ENCODE measurements at places on chromosomes 4 and X. TPM values are rescaled to one million over a fixed set of nuclear protein-coding genes. Genes with fewer than 3 reads are reported as not detected.

DNA sequence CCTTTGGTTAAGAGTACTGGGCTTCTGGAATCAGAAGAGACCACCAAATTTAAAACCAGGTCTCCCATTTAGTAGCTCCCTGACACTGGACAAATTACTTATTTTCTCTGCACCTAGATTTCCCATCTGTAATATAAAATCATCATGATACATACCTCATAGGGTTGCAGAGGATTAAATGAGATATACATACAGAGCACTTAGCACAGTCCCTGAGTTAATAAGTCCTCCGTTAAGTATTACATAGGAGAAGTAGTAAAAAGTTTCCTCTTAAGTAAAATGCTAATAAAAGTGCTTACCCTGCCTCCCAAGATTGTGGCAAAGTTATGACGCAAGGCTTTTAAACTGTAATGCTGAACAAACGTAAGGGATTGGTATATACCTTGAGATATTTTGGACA, 539 bp upstream of the CHIC1 start:
- no peak for DNase-seq

GRCh38 chr4:75985116-75985515, 5.6 kb downstream of the SDAD1 start:
- no peak for DNase-seq

- no peak for DNase-seq
Measured at GRCh38 chr4:182240161-182241130, 2.8 kb upstream of the TENM3 start.

- no peak for DNase-seq
Measured at GRCh38 chrX:47452112-47452511, 30.9 kb downstream of the ZNF41 start.

DNA sequence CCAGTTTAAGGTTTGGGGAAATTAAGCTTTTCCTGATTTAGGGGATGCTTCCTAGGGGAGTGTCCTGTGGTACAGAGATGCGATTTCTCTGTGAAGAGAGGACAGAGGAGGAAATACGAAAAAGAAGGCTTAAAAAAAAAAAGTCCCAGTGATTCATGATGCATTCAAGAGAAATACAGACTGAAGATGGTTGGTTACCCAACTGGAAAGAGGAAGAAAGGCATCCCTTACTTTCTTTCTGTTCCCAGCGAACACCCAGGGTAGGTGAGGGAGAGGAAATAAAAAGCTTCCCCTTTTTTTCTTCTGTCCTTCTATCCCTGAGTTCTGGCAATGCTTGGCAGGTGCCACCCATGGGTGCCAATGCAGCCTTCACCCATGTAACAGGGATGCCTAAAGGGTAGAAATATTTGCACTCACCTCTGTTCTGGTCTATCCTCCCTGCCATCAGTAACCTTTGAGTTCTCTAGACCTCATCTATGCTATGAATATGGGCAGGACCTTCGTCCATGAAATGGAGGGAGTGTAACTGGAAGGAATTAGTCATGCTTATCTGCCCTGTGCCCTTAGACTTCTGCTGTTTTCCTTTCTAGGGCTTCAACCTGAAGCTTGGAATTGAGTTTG, 230.1 kb upstream of the GALNTL6 start:
- DNase-seq = no peak

- no peak for DNase-seq
Measured at GRCh38 chr4:159543831-159544230, 441.0 kb downstream of the RAPGEF2 start.

DNA sequence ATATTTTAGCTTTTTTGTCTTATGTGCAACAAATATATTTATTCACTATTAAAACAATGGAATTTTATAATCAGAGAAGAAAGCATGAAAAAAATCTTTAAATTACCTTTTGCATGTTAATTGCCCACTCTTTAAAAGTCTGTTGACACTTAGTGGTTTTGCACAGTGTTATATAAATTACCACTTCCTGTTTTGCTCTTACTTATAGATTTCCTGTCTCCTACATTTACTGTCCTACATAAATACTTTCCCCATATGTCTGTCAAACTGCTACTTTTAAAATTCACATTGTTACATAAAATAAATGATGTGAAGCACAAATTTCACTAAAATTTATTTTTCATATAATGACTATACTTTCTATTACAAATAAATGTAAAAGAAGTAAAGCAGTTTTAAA, 161.1 kb upstream of the NDST4 start:
- no peak for DNase-seq

DNA sequence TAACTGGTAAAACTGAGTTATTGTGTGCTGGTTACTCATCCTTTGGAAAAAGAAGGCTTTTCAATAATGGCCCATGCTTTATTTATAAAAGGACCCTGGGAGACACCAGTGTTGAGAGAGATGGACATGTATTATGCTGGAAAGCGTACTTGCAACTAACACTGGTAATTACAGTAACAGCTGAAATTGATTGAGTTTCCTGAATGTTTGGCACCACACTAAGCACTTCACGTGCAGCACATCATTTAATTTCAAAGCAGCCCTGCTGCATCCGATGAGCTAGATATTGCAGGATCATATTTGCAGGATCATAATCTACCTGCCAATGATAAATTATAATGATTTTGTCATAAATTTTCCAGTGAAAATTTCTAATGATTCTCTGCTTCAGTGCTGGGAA, 81.5 kb downstream of the QRFPR start:
- DNase-seq = no peak

DNA sequence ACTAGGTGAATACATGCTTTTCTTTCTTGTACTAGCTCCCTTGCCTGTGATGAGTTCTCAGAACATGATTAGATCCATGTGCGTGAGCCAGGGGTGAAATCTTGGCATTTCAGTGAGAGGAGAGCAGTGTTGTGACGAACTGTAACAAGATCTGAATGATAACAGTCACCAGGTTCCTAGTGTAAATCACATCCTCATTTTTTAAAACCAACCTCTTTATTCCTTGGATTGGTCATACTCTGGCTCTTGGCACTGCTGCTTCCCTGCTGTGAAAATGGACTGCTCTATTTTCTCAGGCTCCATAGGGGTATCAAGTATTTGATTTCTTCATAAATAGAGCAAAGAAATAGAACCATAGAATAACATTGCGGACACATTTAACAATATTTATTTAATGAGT, 206.3 kb downstream of the SLC4A4 start:
- no peak for DNase-seq

DNA sequence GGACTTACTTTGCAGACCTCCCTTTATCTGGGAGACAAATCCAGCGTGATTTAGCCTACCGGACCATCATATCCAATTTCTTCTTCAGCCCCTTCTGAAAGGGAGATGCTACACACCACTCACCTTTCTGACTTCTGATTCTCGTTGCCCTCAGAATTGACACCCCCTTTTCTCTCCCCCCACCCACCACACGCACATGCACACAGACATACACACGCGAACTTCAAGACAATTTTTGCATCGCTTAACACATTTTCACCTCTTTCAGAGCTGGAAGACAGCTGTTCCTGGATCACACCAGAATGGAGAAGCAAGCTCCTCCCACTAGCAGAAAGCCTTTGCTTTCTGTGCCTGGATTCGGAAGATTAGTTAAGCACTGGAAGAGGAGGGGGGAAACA, 1.0 kb upstream of the SNCA start:
- DNase-seq = no peak

DNA sequence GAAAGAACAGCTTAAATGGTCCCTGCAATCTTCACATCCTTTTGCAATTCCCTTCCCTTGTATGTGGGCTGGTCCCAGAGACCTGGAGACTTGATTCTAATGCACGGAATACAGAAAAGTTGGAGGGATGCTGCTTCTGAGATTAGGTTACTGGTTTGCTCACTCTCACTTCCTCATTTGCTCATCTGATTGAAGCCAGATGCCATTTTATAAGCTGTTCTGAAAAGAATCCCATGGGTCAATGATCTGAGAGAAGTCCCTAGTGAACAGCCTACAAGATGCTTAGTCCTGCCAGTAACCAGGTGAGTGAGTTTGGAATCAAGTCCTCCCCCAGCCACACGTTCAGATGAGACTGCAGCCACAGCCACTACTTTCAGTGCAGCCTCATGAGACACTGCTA, 35.9 kb downstream of the MAGEA1 start:
- no peak for DNase-seq

GRCh38 chr4:152643153-152644035, 36.4 kb downstream of the TMEM154 start:
- no peak for DNase-seq

DNA sequence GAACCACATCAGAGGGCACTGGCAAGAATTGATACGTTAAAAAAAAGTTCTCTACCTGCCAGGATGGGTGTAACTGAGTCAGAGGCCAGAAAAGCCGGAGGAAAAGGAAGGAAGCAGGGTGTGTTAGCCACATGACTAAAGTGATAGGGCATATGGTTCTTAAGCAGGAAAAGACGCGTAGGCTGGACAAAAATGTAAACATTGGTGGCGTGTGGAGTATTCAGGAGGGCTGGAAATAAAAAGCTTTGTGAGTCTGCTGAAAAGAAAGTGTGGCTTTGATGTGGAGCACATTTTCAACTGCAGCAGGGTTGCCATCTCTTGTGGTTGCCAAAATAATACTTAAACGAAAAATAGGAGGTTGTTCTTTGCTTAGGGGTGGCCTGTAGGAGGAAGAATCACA, 186.5 kb upstream of the RPL34 start:
- DNase-seq = no peak

- DNase-seq = no peak
Measured at GRCh38 chr4:83993774-83994173, 457.9 kb downstream of the GPAT3 start.

- DNase-seq = no peak
Measured at GRCh38 chrX:118211891-118212816, 95.5 kb upstream of the KLHL13 start.

GRCh38 chr4:165308166-165308565, 19.3 kb upstream of the MSMO1 start:
- no peak for DNase-seq

DNA sequence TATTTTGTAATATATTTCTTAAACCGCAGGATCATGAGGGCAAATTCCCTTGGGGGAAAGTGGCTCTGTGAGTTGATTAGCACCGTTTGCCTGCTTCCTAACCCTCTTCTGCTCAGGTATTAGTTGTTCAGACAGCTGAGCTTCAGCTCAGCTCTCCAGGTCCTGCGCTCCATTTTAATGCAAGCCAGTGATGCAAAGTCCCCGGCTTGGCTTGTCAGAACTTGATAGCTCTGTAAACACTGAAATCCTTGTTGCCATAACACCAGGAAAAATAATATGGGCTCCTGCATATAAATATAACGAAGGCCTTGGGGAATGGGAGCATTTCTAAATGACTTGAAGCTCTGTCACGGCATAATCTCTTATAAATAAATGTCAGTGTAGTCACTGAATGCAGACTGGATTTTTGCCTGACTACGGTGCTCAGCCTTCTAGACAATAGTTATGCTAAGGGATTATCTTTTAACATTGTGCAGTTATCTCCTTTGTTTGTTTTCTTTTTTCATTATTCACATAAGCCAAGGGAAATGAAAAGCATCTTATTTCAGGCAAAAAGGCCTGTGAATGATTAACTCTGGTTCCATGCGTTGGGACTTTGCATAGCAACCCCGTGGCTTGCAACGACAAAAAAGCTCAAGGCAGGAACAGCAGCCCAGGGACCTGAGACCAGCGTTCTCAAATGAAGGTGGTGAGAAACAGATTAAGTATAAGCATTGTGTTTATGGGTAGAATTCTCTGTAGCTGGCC, 253.2 kb downstream of the SPRY1 start:
- DNase-seq = no peak

DNA sequence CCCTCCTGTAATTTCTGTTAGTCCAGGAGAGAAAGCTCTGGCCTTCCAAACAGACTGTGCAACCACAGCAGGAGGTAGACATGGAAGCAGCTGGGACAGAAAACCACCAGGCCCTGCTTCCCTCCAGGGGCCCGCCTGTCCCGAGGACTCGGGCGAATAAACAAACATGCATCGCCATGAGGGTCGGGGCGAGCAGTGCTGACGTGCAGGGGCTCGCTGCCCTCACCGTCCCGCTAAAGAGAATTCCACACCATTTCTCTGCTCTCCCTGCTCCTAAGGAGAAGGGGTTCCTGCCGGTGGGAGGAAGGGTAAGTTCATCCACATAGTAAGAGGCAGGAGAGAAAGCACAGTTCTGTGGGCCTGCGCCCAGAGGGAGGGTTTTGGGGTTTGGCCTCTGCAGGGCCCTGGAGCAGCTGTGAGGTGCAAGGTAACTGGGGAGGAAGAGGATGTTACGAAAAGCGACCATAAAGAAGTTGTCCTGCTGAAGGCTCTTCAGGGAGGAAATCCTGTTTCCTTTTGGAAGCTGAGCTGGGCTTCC, 54.9 kb downstream of the WFS1 start:
- no peak for DNase-seq

DNA sequence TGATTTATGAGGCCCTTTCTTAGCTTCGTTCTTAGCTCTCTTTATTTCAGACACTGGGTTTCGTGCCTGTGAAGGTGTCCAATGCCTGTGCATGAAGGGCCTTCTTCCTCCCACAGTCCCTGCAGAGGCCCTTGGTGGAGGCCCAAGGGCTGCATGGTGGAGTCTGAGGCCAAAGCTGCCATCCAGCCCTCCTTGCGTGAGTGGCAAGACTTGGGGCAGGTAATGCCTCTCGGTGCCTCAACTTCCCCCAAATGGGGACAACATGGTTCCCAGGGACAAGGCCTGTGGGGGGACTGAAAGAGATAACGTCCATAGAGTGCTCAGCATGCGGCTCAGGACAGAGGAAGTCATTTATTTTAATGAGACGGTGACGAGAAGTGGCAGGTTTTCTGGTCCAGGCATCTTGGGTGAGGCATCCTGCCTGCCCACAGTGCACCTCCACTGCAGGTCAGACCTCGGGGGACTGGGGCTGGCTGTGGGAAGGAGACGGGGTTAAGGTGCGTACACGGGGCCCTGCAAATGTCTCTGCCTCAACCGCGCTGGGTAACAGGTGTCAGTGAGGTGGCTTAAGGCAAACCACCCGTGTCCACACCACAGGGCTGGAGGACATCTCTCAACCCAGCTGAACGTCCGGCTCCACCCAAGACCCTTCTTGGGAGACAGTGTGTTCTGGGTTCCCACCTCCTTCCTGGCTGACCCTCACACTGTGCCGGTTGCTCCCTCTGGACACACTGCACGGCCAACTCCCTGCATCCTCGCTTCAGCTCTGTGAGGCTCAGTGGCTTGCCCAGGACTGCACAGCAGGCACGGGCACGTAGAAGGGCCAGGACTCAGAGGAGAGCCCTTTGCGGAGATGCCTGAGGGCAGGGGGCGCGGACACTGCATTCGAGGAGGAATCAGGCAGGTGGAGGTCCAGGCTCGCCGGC, 50.5 kb downstream of the PSAPL1 start:
- no peak for DNase-seq

DNA sequence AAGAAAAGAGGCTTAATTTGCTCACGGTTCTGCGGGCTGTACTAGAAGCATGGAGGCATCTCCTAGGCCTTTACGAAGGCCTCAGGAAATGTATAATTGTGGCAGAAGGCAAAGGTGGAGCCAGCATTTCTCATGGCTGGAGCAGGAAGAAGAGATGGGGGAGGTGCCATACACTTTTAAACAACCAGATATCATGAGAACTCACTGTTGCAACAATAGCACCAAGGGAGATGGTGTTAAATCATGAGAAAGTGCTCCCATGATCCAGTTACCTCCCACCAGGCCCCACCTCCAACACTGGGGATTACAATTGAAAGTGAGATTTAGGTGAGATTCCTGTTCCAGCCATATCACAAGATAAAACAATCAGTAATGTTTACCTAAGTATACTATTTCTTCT, 45.5 kb downstream of the MTHFD2L start:
- DNase-seq = no peak

Gene SH2D1A
- 0.88 TPM for polyA plus RNA-seq

Gene TMPRSS11A
- not detected for polyA plus RNA-seq

Gene SMIM31
- not detected for polyA plus RNA-seq

Gene S100P
- not detected for polyA plus RNA-seq

Gene JADE3
- polyA plus RNA-seq = 11.2 TPM

Gene PAGE2B
- polyA plus RNA-seq = not detected

Gene DHX15
- polyA plus RNA-seq = 78.6 TPM

Gene SGMS2
- polyA plus RNA-seq = 6.9 TPM

Gene CXCL1
- 1.4 TPM for polyA plus RNA-seq

Gene SPANXN2
- polyA plus RNA-seq = not detected
